ENCODE measurements at places on chromosomes 5 and 9.
A peak's percentile ranks its signal among the peaks of the same experiment; 100 is the strongest.

DNA sequence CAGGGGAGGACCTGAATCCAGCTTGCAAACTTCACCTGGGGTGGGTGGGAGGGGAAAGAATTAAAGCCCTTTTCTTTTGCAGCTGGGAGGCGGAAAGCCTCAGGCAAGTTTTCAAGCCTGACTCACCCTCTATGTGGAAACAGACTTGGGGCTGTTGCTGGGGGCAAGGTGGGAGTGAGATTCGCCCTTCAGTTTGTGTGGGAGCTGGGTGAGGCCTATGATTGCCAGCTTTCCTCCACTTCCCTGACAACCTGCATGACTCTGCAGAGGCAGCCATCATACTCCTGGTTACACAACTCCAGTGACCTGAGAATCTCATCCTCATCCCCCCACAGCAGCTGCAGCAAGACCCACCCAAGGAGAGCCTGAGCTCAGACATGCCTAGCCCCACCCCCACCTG, 43.2 kb upstream of the SREK1 start:
- DNase-seq: no peak

GRCh38 chr5:143554187-143554717, 150.8 kb upstream of the NR3C1 start:
- DNase-seq: peak; percentile 99

DNA sequence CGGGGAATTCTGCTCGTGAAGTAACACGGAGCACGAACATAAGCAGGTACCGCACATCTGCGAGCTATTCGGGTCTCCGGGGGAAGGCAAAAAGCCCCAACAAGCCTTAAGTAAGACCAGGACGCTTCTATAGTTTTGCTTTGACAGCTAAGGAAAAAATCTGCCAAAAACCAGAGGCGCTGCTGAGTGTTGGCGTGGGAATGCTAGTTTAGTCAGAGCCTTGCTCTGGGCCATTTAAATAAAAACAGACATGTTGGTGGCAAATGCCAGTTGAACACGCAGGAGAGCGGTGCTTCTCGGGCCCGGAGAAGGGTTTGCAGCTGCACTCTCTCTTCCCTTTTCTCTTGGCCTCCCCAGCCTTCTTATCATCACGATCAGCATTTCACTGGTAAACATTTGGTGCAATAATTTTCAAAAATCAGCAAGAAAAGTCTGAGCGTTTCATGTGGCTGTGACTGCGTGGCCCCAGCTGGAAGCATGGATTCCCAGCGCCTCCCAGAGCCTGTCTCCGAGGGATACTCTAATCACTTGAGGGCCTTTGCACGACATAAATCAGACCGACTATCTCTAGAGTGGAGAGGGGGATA, 6.4 kb upstream of the NOTCH1 start:
- peak; percentile 67 for DNase-seq

DNA sequence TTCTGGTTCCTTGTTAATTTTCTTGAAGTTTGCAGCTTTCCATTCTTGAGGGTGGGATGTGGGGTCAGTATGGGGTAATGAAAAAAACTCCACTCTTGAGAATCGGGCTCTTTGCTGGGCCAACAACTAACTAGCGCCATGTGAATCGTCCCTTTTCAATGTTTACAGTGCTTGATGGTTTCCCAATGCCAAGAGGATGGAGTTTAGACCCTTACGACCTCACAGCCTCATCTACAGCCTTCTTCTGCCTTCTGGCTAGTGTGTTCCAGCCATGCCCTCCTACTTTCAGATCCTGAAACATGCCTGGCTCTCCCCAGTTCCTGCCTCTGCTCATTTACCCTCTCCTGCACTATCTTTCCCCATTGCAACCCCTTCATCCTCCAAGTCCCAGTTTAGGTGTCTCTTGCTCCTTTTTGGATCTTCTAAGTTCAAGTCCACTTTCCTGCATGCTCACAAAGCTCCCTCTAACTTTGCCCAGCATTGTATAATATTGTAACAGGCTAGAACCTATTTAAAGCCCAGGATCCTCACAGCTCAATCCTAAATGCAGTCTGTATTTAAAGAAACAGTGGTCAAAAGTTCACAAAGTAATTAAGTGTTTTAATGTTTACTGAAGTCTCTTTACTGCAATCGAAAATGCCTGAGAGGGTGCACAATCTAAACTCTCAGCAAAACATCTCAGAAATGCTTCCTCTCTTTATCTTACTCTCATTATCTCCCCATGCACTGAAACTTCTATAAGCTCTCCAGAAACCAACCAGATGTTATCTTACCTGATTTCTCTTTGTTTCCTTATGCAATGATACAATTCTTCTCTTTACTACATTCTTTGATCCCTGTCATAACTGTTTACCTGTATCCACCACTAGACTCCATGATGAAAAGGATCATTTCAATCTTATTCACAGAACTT, 20.6 kb upstream of the CAST start:
- DNase-seq: peak; percentile 17

GRCh38 chr5:135492319-135492626, 40.1 kb upstream of the TIFAB start:
- no peak for DNase-seq

- DNase-seq: peak; percentile 73
Observed at GRCh38 chr9:110058304-110058953, 149.5 kb downstream of the C9orf152 start.

GRCh38 chr9:88320748-88321415, 67.4 kb upstream of the SPIN1 start:
- DNase-seq: no peak

GRCh38 chr5:10518347-10518746, 45.5 kb upstream of the ANKRD33B start:
- DNase-seq: peak; percentile 25

- DNase-seq: no peak
Observed at GRCh38 chr9:114461468-114461867, 43.8 kb downstream of the WHRN start.

GRCh38 chr5:102314328-102314727, 18.2 kb upstream of the SLCO4C1 start:
- no peak for DNase-seq

DNA sequence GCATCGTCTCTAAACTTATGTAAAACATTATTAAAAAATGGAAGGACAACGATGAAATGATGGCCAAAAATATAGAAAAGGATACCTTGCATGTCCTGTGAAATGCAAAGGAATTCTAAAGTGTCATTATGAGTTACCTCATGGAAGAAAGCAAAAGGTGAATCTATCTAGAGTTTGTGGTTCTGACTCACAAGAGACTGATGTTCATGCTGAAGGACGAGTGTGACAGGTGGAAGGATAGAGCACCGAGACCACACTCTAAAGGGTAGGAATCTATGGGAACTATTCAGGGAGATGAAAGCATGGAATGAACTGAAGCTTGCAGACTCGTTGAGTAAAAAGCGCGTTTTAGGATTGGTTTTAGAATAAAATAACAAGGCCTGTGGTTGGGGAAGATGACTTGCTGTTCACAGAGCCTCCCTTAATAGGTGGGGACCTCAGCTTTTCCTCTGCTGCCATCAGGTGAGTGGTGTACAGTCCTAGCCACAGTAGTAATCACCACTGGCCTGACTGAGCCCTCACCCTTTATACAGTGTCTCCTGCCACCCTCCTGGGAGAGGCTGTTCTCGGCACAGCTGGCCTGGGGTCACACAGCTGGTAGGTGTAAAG, 11.2 kb downstream of the TENT4A start:
- DNase-seq: no peak

DNA sequence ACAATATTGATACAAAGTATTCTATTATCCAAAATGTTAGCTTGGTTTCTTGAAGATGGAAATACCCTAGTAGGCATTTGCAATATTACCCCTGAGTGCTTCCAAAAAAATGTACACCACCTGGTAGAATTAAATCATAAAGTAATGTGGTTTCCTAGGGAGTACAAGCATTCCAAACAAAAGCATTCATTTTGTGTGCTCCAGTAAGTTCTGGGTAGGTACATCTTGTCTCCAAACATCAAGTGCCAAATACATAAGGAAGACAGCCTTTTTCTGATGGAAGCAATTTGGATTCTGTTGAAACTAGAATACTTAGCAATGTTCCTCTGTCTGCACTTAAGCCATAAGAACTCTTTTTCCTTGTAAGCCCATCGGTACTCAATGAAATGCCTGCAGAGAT, 73.1 kb upstream of the IL7R start:
- no peak for DNase-seq

- DNase-seq: no peak
Observed at GRCh38 chr5:33637011-33637410, 196.2 kb downstream of the TARS1 start.

DNA sequence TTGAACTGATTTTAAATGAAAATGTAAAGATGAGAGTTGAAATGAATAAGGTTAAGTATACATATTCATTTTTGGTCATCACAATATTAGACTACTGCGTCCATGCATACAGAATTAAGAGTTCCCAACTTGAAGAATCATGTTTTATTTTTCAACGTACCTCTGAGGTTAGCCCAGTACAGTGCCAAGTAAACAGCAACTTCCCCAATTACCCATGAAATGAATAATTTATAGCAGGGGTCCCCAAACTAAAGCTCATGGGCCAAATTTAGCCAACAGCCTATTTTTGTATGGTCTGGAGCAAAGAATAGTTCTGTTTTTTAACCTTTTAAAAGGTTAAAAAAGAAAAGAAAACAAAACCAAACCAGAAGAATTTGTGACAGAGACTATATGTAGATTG, 167.9 kb downstream of the CDC42SE2 start:
- DNase-seq: no peak

DNA sequence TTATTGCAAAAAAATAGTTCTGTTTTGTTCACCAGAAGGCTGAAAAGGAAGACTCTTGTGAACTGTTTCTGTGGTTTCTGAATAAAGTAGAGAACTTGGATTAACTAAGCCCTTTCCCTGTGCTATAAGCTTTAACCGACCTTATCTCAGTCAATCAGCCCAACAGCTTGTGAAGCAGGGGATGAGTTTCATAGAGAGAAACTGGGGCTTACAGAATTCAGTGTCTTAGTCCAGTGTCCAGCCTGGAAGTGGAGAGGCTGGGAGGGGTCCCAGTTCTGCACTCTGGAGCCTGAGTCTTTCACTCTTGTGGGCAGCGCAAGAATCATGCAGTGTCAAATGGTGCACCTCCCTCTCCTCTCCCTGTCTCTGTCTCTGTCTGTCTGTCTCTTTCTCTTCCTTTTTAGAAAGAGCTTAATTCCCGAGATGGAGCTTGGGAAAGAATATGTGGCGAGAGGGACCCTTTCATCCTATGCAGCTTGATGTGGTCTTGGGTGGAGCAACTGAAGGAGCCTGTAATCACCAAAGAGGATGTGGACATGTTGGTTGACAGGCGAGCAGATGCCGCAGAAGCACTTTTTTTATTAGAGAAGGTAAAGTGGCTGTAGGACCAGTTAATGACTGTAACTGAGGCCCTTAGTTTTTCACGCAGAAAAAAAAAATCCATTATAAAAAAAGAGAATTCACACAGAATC, 17.0 kb downstream of the PTPDC1 start:
- DNase-seq: no peak

- DNase-seq: no peak
Observed at GRCh38 chr9:97558701-97559101, 57.2 kb downstream of the TMOD1 start.

DNA sequence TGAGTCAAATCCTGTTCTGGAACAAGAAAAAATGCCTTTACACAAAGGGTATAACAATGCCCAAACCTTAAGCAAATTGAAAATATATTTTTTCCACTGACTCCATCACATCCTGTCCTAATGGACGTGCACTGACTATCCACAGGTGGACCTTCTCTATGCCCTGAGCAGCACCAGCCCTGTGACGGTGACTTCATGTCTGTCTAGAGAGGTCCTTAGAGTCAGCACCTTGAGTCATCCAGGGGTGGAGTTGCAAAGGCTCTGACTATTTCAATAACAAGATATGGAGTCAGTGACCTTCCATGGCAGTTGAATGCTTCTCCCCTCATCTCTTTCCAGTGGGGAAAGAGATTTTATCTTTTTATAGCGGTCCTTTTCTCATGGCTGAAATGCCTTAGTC, 78.0 kb downstream of the YIPF5 start:
- peak; percentile 45 for DNase-seq

- peak; percentile 40 for DNase-seq
Observed at GRCh38 chr5:147554261-147554817, 44.5 kb upstream of the DPYSL3 start.

GRCh38 chr9:22617156-22617555, 170.5 kb downstream of the DMRTA1 start:
- DNase-seq: no peak

- DNase-seq: no peak
Observed at GRCh38 chr9:107683566-107683965, 194.0 kb upstream of the KLF4 start.

GRCh38 chr5:6328173-6328572, 50.2 kb downstream of the MED10 start:
- peak; percentile 26 for DNase-seq

GRCh38 chr9:29697011-29697410, 2123.7 kb upstream of the C9orf72 start:
- peak; percentile 61 for DNase-seq

DNA sequence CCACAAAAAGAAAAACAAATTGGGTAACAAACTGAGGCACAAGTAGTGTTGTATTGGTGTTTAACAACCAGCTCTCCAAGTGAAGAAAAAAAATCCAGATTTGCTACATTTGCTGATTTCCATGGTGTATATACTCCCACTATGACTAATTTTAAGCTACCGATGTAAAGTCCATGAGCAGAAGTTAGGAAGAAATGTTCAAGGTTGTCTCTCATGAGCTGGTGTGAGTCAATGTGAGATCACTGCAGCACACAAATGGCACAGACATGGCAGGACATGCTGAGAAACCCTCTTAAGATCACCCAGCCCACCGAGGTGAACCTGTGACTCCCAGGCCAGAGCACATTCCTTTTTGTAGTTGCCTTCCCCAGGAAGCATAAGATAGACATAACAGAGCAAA, 36.2 kb downstream of the SLC44A1 start:
- DNase-seq: peak; percentile 89

GRCh38 chr5:137215261-137215660, 283.9 kb downstream of the SPOCK1 start:
- DNase-seq: peak; percentile 14

GRCh38 chr9:4069457-4070153, 230.3 kb downstream of the GLIS3 start:
- no peak for DNase-seq

GRCh38 chr9:85978496-85978895, 37.5 kb downstream of the NAA35 start:
- DNase-seq: no peak

DNA sequence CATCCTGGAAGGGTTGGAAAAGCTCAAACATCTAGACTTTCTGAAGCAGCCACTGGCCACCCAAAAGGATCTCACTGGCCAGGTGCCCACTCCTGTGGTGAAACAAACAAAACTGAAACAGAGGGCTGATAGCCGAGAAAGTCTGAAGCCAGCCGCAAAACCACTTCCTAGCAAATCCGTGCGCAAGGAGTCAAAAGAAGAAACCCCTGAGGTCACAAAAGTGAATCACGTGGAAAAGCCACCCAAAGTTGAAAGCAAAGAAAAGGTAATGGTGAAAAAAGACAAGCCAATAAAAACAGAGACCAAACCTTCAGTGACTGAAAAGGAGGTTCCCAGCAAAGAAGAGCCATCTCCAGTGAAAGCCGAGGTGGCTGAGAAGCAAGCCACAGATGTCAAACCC, 87.6 kb downstream of the MAP1B start:
- no peak for DNase-seq

- peak; percentile 89 for DNase-seq
Observed at GRCh38 chr5:78518365-78519197, 130.0 kb downstream of the LHFPL2 start.
